ENCODE measurements at places on chromosomes 1 and 21.

- no peak for DNase-seq
These were observed 18.0 kb upstream of the PRDM15 start for GRCh38 chr21:41897047-41897669.

- no peak for DNase-seq
These were observed 107.3 kb downstream of the HMGB4 start for GRCh38 chr1:33971018-33971710.

- no peak for DNase-seq
These were observed 16.7 kb downstream of the LURAP1 start for GRCh38 chr1:46219551-46220520.

DNA sequence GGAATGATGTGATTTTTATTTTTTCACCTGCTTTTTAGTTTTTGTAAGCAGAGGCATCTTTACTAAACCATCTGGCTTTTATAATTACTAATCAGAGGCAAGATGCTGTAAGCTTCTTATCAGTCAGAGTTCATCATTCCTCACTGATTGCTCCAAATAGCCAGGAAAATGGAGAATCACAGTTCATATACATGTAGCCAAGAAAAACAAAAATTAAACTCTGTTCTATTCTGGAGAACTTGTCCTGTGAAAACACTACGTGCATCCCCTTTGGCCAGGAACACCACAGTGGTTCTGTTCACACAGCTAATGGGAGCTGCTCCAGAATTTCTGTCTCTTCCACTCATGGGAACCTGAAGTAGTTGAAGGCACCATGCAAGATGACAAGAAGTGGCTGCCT, 725.5 kb upstream of the CHRM3 start:
- DNase-seq = no peak

- DNase-seq = no peak
These were observed 134.4 kb downstream of the SDCCAG8 start for GRCh38 chr1:243390162-243390791.

DNA sequence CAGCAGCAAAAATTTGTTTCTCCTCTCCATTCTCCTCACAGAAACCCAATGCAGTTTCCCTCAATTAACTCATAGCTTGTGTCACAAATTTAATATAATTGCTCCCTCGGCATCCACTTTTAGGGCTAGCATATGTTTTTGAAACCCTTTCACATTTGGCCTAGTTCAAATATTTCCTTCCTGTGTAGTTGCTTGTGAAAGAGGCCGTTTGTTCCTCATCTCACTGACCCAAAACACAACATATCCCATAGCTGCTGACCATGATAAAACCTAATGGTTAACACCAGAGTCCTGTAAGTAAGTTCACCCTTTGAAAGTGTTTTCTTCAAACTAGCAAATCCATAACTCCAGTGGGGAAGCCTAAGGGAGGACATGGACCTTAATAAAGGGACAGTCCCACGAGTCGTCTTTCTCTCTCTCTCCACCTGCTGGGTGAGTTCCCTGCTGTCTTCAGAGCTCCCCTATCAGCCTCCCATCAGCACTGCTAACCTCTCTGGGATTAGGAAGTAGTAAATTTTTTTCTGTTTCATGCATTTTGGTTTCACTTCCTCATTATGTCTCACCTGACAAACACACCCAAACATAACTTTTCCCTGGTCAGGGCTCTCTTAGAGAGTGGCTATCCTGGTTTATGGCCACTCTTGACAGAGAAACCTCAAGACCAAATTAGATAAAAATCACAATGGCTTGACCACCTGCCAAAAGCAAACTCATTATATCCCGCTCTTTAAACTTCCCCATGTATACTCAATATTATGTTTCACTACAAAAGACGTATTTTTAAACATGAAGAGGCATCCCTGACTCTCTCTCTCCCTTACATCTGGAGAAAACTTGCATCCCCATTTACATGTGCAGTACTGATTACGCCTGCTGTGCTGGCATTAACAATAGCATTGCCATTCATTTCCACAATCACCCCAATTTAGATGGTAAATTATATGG, 177.7 kb upstream of the HP1BP3 start:
- DNase-seq = no peak

DNA sequence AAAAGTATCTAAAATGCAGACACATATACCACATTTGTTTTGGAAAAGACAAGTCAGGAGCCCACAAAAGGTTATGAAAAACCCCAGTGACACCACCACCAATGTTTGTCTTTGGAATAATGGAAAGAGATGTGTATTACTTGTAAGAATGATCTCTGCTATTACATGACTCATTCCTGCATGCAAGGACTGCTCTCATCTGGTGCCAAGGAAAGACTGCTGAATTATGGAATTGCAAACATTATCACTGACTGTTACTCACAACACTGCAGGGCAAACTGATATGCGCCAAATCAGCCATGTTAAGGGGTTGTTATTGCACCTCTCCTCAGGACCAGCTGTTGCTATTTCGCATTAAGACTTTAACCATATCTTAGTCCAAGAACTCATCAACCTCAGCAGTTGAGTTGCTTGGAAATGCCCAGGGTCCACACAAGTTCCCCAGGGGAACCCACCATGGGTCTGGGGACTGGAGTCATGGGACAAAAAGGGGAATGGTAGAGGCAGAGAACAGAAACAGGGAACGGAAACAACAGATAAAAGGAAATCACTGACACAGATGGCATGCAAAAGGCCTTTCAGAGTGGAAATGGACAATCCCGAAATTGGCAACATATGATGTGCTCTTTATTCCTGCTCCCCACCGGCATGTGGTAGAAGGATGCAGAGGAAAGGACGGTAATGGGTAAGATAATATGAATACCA, 34.4 kb downstream of the CAPZB start:
- DNase-seq = no peak

DNA sequence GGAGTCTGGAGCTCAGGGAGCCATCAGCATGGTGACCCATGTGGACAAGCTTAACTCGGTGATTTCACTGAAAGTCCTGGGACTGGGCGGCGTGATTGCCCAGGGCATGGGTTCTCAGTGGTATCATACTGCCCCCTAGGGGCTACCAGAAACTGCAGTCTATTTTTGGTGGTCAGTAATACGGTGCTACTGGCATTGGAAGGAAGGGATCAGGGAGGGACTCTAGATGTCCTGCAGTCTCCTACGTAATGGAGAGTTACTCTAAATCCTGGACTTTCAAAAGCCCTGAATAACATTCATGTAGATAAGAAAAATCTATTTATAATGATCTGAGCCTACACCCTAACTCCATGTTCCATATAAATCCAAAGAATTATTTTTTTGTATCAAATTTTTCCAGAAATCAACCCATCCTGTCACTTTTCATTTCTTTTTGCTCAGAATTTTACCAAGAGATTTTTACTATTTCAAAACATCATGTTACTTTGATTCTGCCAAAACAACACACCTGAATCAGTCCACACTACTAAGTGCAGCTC, 37.3 kb downstream of the PABPC4 start:
- DNase-seq = peak; percentile 41
